ENCODE measurements at places on chromosomes 5 and 9.

DNA sequence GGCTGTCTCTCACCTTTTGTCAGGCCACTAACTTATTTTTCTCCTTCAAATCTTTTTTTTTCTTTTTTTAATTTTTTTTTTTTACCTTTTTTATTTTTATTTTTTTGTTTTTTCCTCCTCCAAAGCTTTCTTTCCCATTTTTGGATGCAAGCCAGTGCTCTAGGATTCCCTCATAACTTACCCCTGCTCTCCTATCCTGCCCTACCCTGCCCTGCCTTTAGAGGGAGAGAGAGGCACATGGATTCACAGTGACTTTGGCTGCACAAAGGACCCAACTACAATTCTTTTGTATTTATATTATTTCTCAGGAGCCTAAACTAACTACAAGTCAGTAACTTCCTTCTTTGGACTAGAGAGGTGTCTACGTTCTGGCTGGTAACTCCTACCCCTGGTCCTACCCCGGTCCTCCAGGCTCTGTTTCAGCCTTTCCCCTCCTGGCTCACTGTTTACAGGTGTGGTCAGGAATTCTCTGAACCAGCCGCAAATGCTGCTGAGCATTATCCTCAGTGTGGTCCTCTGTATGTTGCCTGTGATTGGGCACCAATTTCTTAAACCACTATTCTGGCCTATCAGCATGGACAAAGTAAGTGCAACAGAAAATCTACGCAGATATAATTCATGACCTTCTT lies 8.4 kb upstream of the RUSC2 start:
- DNase-seq = no peak

- DNase-seq = no peak
Observed at GRCh38 chr5:37774912-37775483, 64.8 kb downstream of the GDNF start.

DNA sequence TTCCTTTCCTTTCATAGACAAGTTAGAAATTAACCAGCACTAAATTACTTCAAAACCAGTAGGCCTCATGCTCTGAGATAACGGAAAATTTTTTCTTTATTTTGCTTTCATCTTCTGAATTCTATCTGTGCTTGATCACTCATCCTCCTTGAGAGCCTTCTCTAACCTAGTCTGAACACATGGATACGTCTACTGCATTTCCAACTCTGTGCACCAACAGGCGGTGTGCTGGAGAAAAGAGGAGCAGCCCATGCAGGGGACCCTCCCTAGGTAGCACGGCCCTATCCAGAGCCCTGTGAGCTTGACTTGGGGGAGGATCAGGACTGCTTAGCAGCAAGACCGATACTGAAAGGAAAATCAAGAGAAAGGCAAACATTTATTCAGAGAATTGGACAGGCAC lies 149.8 kb downstream of the AUH start:
- DNase-seq = no peak

DNA sequence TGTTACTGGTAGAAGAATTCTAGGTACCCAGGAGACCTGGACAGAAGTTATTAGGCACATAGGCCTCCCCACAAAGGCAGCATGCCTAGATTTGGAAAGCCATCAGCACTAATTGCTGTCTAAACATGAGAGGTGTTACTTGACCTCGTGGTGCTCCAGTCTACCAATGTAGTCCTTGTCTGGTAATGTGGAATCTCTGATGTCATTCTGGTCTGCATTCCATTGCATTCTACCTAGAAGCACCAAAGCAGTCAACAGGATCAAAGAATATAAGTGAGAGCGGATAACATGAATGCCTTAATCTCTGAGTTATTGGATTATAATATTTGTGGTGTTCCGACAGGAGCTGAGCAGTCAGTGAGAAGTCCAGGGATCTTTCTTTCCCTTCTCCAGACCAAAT lies 175.2 kb downstream of the PSAT1 start:
- no peak for DNase-seq

DNA sequence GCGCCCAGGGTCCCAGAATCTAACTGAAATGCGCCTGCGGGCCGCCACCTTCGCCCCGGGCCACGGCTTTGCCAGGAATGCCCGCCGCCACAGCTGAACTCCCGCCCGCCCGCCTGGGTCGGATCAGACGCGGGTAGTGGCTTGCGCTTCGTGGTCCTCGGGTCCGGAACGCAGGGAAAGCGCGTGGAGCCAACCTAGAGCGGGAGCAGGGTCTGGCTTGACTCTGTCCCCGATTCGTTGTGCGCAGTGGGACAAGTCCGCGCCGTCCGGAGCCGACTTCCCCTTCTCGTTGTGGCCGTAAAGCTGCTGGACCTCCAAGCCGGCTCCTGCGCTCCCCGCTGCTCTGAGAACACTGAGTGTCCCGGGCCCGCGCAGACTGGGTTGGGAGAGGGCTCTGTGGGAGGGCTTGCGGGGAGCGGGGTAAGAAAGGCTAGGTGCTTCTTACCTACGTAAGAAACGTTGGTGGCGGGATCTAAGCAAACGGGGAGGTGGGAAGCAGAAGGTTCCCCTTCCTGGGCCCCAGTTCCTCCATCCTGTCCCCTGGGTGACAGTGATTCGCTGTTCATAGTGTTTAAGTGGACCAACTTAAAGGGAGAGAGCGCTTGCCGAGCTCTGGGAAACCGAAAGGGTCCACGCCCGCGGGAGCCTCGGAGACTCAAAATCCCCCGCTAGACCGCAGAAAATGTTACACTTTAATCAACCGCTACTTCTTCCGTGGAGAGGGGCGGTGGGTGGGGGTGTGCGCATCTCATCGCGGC lies 4.4 kb upstream of the FOXE1 start:
- DNase-seq = no peak

GRCh38 chr5:142748568-142749249 lies 21.5 kb upstream of the ARHGAP26 start:
- peak; percentile 55 for DNase-seq

DNA sequence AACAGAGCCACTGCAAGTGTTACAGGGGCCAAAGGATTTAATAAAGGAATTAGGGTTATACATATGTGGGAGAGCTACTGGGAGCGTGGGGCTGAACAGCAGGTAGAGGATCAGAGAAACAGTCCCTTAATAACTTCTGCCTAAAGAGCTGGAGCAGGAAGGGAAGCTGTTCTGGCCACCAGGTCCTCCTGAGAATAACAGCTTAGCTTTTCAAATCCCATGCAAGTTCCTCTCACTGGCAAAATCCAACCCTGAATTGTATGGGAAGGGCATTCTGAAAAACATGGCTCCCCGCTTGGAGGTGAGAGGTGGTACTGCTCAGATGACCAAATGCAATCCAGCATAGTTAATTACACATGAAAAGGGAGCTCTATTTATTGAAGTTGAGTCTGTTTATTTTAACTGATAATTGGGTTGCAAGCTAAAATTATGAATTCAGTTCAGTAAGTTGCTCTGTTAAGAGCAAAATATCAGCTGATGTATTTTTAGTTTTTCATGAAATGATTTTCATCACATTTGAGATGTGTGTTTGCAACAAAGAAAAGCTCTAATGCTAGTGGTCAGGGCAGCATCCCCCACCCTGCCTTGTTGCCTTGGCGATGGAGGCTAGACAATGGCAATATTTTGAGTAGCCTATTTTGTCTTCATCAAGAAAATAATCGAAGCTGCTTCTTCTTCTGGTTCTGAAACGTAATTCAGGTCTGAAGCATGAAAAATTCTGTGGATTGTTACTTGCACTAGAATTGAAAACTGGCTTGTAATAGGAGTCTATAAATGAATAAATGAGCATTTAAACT lies 58.4 kb upstream of the SH3GL2 start:
- no peak for DNase-seq

DNA sequence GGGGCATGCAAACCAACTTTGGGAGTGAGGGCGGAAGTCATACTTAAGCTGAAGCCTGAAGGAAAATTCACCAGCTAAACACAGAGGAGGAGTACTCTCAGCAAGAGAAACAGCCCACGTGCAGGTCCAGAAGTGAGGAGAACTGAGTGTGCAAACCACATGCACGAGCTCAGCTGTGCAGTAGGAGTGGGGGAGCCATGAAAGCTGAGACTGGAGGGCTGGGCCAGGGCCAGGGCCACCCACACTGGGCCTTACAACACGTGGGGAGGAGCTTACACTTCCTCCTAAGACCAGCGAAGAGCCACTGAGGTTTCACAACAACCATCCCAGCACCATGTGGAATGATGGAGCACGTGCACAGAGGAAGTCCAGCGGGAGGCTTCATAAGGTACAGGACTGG lies 9.3 kb upstream of the WWC1 start:
- no peak for DNase-seq

- no peak for DNase-seq
Observed at GRCh38 chr5:143214458-143214857, 189.0 kb downstream of the NR3C1 start.

DNA sequence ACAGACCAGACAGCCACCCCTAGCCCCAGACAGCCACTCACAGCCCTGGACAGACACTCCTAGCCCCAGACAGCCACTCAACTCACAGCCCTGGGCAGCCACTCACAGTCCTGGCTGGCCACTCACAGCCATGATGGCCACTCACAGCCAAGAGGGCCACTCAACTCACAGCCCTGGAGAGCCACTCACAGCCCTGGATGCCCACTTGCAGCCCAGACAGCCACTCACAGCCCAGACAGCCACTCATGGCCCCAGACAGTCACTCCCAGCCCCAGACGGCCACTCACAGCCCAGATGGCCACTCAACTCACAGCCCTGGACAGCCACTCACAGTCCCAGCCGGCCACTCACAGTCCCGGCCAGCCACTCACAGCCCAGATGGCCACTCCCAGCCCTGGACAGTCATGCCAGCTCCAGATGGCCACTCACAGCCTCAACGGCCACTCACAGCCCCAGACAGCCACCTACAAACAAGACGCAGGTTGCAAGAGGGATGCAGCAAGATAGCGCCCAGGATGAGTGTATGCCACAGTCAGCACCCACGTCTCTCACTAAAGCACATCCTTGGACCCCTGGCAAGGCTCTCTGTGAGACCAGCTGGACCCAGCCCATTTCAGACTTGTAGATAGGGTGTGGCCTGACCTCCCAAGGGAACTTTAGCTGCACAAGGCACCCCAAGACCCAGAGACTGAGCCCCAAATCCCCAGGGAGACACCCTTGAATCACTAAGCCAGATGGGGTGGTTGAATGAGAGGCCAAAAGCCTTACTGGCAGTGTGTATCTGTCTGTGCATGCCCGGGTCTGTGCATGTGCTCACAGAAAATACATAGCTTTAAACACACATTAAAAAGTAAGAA lies 22.4 kb downstream of the ZDHHC11B start:
- DNase-seq = no peak

DNA sequence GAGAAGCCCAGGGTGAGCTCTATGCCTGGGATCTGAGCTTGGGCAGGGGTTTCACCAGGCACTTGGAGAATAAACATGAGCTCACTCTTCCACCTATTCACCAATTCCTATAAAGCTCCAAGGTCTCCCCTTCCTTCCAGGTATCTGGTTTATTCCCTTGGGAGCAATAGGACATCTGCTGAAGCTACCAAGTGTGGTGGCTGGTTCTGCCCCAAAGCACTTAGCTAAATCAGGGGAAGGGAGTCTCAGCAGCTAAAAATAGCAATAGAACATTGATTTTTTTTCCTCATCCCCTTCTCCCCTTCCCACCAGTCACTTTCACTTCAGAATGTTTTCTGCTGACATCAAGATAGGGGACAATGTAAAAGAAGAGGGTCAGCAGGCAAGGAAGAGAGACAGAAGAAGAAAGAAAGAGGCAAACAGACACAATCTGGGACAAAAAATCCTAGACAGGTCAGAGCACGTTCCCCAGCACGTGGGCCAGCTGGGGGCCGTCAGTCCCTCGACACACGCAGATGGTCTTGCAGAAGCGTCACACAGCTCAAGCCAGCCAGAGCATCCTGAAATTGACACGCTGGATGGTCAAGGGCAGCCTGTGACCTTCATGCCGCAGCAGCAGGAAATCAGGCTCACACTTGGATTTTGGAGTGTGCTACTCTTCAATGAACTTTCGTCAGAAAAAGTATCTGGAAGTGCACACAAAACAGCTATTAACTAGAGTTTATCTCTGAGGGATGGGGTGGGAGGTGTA lies 176.0 kb downstream of the ZNF608 start:
- no peak for DNase-seq

DNA sequence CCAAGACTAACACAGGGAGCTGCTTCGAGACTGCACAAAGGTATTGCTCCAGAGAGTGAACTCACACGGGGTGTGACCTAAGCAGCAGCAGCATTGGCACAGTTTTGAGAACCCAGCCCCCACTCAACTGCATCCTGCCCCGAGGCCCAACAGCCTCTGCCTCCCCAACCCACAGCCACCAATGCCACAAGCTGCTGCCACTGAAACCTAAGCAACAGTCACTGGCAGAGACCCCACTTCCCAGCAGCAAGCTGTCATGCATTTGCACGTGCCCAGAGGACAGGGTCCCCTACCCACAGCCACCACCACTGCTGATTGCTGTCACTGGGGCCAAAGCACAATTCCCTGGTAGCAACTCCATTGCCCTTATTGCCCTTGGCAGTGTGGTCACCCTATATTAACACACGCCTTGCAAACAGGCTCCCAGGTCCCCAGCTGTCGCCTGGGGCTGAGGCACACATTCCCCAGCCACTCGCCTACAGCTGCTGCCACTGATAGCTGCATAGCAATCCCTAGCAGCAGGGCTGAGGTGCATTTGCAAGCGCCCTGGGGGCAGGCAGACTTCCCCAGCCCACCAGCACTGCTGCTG lies 141.0 kb downstream of the AGTPBP1 start:
- DNase-seq = no peak

- DNase-seq = no peak
Observed at GRCh38 chr5:36606036-36606427, 374 bp upstream of the SLC1A3 start.

GRCh38 chr9:120158221-120158620 lies 421.7 kb downstream of the CDK5RAP2 start:
- DNase-seq = no peak

DNA sequence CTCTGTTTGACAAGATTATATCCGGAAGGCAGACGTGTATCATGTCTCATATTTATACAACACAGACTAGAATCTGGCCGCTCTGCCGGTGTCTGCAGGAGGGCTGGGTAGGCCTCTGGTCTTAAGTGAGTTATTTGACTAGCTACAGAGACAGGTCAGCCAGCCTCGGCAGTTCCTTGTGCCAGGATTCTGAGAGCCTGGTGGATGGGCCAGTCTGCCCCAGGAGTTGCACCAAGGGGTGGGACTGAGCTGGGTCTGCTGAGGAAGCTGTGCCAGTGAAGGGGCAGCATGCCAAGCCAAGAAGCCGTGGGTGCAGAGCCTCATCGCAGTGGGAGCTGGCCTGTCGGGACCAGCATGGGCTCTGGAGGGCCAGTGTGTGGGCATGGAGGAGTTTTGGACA lies 7.1 kb downstream of the SNX18 start:
- no peak for DNase-seq

DNA sequence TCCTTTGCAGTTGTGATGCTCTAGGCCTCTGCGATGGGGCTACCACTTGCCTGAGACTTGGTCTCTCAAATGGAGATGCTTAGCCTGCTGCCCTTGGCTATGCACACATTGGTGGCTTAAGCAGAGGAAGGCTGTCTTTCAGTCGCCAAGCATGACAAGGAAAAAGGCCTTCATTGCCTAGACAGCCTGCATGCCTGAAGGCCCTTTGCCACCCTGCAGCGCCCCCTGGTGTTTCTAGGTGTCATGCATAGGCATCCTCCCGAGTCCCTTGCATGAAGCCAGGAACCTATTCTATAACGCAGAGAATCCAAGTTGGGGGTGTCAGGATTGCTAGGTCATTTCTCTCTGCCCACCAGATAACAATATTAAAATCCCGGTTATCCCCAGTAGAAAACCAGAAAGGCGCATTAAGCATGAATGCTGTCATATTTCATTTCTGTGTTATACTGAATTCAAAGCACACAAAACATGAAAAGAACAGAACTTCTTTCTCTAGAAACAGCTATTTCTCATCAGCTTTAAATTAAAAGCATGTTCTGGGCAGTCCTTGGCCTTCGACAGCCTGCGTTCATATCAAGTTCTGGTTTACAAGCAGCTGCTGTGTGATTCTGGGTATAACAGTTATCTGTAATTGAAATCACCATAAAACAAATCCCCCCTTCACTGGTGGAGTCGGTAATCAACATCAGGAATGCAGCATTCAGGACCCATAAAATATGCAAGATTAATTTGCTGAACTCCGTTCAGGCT lies 59.7 kb upstream of the TRPC7 start:
- DNase-seq = no peak

All from CD4-positive, alpha-beta T cell treated with Interferon gamma for 1 hour (primary cell).